ENCODE measurements at places on chromosomes 3 and 15.

GRCh38 chr3:14396031-14396692 lies 6.2 kb upstream of the SLC6A6 start:
- DNase-seq: no peak

GRCh38 chr15:78225783-78226541 lies 8.4 kb downstream of the ACSBG1 start:
- DNase-seq: peak; percentile 70

DNA sequence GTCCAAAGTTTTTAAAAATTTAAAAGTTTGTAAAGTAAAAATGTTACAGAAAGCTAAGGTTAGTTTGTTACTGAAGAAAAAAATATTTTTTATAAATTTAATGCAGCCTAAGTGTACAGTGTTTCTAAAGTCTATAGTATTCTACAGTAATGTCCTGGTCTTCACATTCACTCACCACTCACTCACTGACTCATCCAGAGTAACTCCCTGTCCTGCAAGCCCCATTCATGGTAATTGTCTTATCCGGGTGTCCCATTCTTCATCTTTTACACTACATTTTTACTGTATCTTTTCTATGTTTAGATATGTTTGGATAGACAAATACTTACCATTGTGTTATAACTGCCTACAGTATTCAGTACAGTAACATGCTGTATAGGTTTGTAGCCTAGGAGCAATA lies 36.7 kb upstream of the ATP10A start:
- no peak for DNase-seq

DNA sequence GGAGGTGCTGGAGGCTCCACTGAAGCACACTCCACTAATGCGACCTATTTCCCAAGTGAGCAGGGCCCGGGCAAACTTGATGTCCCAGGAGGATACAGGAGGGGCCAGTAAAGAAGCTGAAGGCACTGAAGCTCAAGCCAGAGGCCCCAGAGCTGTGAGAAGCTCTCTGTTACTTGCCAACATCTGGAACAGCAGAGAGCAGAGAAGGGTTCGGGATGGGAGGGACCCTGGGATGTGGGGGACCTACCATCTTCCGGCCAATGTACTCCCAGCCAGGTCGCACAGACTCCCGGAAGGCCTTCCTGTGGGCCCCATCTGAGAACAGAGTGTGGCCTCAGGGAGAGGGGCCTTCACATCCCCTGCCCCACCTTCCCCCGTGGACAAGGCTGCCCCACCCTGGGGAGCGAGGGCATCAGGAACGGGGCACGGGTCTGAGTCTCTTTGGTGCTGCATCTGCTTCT lies 3.1 kb downstream of the HHATL start:
- DNase-seq: peak; percentile 29

- no peak for DNase-seq
These were observed 592.8 kb upstream of the GBE1 start for GRCh38 chr3:82354228-82354627.

DNA sequence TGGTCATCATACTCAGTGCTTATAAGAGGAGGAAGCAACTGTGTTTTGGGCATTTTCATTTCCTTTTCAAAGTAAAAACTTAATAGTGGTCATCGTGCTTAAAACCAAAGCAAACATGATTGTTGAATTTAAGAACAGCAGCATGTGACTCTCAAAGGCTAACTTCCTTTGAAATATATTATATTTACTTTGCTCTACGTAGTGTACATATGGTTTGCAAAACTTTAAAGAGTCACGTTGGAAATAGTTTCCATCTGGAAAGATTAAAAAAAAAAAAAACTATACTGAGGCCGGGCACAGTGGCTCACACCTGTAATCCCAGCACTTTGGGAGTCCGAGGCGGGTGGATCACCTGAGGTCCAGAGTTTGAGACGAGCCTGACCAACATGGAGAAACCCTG lies 367.9 kb upstream of the BCHE start:
- DNase-seq: no peak

DNA sequence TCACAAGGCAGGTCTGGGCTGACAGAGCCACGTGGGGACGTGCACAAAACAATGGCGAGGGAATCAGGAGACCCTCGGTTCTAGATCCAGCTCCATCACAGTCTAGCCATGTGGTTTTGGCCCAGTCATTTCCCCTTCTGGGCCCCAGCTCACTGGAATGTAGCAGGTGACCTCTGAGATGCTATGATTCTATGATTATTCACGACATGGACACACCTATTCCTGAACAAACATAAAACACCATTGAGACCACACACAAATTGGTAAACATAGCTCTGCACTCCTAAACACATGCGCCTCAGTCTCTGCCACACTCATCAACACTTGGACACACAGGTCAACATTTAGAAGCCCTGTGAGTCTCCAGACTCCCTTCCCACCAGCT lies 9.0 kb downstream of the IGDCC4 start:
- DNase-seq: no peak

DNA sequence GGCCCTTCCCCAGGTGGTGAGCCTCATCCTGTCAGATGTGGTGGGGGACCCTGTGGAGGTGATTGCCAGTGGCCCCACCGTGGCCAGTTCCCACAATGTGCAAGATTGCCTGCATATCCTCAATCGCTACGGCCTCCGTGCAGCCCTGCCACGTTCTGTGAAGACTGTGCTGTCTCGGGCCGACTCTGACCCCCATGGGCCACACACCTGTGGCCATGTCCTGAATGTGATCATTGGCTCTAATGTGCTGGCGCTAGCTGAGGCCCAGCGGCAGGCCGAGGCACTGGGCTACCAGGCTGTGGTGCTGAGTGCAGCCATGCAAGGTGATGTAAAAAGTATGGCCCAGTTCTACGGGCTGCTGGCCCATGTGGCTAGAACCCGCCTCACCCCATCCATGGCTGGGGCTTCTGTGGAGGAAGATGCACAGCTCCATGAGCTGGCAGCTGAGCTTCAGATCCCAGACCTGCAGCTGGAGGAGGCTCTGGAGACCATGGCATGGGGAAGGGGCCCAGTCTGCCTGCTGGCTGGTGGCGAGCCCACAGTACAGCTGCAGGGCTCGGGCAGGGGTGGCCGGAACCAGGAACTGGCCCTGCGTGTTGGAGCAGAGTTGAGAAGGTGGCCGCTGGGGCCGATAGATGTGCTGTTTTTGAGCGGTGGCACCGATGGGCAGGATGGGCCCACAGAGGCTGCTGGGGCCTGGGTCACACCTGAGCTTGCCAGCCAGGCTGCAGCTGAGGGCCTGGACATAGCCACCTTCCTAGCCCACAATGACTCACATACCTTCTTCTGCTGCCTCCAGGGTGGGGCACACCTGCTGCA lies 4.8 kb downstream of the GLYCTK start:
- no peak for DNase-seq

GRCh38 chr3:85627932-85628331 lies 669.1 kb downstream of the CADM2 start:
- no peak for DNase-seq

DNA sequence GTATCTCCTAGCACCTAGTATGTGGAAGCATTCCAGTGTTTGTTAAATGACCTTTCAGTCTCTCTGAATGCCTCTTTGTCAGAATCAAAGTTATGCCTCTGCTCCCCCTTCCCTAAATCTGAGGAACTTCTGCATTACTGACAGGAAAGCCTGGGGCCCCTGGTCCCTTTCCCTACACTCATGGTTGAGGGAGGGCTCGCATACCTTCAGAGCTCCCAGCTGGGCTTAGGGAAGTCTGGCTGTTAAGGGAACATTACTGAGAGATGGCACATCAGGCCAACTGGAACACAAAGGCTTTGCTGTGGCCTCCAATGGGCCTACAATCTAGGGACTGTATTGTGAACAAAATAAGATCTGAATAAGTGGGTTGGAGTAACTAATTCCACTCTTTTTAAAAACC lies 10.3 kb downstream of the PKM start:
- no peak for DNase-seq

DNA sequence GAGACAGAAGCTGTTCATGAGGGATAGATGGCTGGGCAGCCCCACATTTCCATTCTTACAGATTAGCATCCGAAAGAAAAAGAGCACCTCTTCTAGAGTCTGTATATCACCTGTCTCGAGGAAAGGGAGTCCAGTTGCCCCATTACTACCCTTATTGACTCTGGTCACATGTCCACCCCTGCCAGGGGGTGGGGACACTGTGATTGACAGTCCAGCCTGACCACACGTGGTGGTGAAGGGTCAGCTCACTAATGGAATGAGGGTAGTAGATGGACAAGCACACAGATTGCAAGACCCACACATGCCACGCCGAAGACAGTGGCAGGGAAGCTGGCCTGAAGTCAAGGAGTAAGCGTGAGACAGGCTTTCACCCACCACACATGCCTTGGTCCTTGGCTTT lies 45.8 kb downstream of the PXYLP1 start:
- no peak for DNase-seq

GRCh38 chr3:195106418-195106906 lies 164.5 kb downstream of the XXYLT1 start:
- DNase-seq: peak; percentile 88

GRCh38 chr3:62892951-62893350 lies 17.7 kb upstream of the CADPS start:
- DNase-seq: no peak

GRCh38 chr3:76369170-76369569 lies 583.8 kb upstream of the ZNF717 start:
- no peak for DNase-seq

GRCh38 chr3:1214933-1215332 lies 122.1 kb downstream of the CNTN6 start:
- DNase-seq: no peak

- DNase-seq: peak; percentile 16
These were observed 8.0 kb upstream of the OXTR start for GRCh38 chr3:8777201-8777977.

DNA sequence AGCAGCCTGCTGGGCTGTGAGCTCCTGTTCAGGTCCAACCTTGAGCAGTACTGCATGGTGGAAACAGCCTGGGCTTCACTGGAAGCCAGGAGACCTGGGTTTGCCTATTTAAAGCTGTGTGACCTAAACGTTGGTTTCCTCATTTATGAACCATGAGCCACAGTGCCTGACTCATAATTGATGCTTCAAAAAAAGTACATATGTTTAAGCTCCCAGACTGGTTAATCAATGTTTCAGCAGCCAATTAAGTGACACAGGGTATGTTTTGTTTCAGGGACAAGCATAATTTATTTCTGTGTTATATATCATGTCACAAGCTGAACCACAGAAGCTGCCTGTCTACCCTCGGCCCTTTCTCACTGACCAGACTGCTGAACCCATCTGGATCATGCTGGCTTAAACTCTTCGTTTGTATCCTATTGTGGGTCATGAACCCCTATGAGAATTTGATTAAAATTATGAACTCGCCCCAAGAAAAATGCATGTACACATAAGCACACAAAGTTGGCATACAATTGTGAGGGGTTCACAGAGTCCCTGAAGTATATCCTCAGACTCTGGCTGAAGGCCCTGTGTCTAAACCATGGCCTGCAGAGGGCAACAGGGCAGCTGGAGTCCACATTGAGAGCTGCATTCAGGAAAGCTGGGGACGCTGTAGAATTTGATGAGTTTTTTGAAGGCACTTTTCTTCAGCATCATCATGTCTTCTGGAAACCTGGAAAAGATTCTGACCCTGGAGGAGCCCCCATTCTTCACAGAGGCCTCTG lies 23.7 kb downstream of the HDC start:
- no peak for DNase-seq

Measured in GM13976 (cell line).